ENCODE measurements at places on chromosomes 2 and 18.

GRCh38 chr2:54422072-54422581 lies 34.0 kb upstream of the SPTBN1 start:
- DNase-seq, result peak; percentile 28

- no peak for DNase-seq
These were observed 33.1 kb upstream of the HDAC4 start for GRCh38 chr2:239433777-239434403.

- no peak for DNase-seq
These were observed 300.0 kb downstream of the PDE11A start for GRCh38 chr2:177772529-177772928.

DNA sequence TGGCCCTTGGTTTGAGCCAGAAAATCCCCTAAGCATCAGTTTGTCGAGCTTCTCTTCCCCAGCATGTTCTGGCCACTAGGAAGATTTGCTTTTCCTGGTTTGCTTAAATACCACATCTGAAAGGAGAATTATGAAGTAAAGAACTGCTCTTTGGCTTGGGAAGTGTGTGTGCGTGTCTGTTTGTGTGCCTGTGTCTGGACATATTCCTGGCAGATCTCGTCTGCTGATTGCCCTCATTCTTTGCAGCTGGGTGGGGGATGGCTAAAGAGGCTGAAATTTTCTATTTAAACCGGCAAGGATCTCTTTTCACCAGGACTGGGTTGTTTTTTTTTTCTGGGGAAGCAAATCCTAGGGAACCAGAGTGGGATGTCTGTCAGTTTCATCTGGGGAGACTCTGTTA lies 57.3 kb upstream of the MBOAT2 start:
- DNase-seq, result no peak

DNA sequence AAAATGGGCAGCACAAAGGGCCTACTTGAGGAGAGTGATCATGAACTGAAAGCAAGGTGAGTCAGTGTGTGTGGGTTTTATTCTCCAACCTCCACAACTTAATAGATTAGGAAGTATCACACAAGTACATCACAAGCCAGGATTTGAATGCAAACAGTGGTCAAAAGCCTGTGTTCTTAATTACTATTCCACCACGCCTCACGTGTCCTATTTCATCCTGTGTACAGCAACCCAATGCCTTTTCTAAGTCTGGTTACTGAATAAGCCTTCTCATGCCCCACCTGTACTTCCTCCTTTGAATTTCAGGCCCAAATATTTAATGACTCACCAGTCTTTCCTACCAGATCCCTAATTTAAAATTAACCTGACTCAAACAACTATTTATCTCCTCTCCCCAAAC lies 755.7 kb upstream of the SLC8A1 start:
- no peak for DNase-seq

DNA sequence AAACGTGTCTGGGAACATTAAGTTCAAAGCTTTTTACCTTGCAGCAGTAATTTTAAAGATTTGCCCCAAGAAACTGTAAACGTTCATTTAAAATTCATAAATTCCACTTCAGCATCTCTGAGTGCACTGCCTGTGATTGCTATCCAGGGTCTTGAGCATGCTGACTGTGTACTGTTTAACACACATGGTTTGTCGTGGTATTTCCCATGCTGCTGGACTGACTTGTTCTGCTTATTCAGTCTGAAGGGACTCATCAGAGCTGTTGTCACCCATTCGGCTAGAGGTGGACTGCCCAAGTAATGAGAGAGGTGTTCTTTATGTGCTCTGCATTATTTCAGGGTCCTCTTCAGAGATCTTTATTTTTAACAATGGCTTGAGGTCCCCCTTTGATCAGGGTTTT lies 53.1 kb downstream of the RHBDD1 start:
- DNase-seq, result no peak

DNA sequence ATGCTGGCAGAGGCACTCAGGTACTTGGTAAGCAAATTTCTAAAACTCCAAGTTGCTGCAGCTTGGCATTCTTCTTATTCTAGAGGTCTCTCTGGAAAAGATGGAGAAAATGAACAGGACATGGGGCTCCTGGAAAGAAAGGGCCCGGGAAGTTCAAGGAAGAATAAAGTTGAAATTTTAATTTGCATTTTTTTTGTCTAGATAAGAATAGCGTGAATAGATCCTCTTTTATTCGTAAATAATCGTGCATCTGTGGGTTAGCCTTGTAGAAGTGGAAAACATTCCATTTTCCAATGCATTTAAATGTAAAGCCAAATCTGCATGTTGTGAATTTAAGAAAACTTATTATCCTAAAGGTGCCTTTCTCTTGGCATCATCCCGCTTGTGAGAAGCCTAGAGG lies 61.0 kb downstream of the TNFRSF11A start:
- no peak for DNase-seq

- no peak for DNase-seq
These were observed 103.0 kb downstream of the MAPK4 start for GRCh38 chr18:50662775-50663383.

GRCh38 chr18:5979971-5980457 lies 84.7 kb upstream of the TMEM200C start:
- DNase-seq, result no peak

Data from activated naive CD4-positive, alpha-beta T cell treated with Interleukin-2 at 50 U/mL for 16 hours (primary cell).